Left lung (tissue), 14 donors: ENCODE measurements at places on chromosomes 12 and 14. TPM values are rescaled to one million over a fixed set of nuclear protein-coding genes. Genes with fewer than 3 reads are reported as not detected.

Gene MMP17
- polyA plus RNA-seq, result 2.2 TPM

DNA sequence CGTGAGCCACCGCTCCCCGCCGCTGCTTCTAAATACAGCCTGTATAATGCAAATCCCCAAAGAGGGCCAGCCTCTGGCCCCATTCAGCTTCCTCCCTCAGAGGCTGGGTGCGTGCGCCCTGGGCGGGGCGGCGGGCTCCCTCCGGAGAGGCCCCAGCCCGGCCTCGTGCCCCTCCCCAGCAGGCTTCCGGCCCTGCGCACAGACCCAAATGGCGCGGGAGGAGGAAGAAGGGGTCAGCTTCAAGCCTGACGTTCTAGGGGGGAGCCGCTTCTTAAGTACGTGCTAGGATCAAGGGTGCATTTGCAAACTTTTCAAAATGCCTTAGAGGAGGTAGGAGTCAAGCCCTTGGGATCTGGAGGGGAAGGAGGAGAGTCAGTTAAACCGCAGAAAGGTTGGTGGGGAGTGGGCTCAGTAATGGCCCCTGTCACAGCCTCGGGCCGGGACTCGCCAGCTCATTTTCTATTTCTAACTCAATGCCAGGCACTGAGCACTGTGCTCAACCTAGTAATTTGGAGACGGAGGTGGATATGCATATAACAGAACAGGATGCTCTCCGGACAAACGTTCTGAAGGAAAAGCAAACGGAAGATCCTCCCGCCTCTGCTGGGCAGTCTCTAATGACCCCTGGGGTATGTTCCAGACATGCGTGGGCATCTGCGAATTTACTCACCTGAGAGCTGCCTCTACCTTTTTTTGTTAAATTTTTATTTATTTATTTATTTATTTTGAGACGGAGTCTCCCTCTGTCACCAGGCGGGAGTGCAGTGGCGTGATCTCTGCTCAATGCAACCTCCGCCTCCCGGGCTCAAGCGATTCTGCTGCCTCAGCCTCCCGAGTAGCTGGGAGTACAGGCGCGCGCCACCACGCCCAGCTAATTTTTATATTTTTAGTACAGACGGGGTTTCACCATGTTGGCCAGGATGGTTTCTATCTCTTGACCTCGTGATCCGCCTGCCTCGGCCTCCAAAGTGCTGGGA, 32.3 kb downstream of the NINJ2 start:
- no peak for DNase-seq

DNA sequence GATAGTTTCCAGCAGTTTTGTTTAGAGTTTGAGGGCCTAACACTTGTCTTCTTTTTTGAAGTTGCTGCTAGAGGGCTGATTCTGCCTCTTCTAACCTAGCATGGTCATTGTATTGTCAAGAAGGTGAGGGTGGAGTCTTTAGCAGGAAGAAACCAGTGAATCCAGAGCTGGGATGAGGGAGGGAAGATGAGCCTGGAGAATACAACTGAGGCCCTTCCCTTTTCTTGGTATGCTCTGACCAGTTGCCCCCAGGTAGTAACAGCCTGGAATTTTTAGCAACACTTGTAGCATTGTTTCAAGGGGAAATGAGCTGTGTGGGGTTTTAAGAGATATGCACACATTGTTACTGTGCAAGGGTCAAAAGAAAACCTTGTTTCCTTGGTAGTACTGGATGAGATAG, 9.0 kb downstream of the FLVCR2 start:
- no peak for DNase-seq

Gene RTL1
- 0.06 TPM for polyA plus RNA-seq

Gene CACNA2D4
- polyA plus RNA-seq, result 1.7 TPM

- DNase-seq, result no peak
Measured at GRCh38 chr12:24039113-24039525, 89.6 kb upstream of the SOX5 start.

Gene COL2A1
- polyA plus RNA-seq, result 77.5 TPM

Gene BTBD6
- polyA plus RNA-seq, result 38.4 TPM

DNA sequence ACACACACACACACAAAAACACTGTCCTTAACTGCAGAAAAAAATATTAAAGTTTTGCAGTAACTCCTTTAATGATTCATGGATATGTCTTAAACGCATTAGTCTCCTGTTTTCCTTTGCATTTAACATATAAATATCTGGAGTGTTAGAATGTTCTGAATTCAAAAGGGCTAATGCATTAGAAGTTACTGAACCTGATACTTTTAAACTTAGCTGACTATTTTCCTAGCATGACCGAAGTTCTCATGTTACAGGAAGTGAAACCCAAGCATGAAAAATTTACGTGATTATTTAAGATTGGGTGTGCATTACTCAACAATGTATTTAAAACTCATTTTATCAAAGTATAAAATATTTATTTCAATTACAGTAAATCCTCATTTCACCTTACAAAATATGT, 791.2 kb downstream of the FLRT2 start:
- no peak for DNase-seq

GRCh38 chr12:67601126-67601525, 47.4 kb upstream of the DYRK2 start:
- DNase-seq, result no peak

Gene ATP23
- polyA plus RNA-seq, result 8.6 TPM

DNA sequence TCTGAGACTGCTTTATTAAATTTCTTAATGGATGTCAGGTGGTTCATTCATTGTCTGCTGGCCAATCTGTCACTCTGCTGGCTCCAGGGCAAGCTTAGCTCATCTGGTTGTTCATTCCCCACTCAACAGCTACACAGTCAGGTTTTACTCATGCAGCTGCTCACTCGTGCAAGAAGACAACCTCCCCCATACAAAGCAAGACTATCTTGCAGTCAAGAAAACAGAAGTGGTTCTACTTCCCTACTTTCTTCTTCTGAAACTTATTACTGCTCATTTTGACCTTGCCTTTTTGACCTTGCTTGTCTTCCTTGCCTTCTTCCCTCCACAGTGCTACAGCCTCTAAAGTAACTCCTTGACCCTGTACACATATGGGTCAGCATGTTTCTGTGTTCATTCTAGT, 277.9 kb downstream of the SSPN start:
- no peak for DNase-seq

- DNase-seq, result no peak
Measured at GRCh38 chr12:15220451-15220850, 766 bp downstream of the RERG start.

GRCh38 chr14:22463763-22464173, 125.3 kb downstream of the DAD1 start:
- no peak for DNase-seq

DNA sequence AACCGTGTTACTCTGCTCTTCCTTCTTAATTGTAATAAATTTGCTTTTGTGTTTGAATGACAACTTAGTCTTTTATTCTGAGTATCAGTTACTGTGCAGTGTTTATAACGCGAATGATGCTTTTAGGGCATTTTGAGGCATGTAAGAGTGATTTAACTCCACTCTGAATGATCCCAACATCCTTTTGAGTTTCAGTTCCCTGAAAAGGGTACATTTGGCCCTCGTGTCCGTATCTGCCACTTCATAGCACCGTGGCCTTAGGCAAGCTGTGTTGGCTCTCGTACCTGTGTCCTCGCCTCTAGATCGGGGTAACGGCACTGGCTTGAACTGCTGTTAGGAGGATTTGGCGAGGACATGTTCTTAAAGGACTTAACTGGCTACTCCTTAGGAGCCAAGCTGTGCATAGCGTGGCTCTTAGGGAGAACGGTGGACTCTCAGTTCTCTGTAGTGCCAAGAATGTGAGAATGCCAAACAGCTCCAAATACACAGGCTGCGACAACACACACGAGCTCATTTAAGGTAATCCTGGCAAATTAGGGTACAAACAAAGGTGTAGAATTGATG, 92.0 kb downstream of the PPP2R5C start:
- DNase-seq, result no peak

DNA sequence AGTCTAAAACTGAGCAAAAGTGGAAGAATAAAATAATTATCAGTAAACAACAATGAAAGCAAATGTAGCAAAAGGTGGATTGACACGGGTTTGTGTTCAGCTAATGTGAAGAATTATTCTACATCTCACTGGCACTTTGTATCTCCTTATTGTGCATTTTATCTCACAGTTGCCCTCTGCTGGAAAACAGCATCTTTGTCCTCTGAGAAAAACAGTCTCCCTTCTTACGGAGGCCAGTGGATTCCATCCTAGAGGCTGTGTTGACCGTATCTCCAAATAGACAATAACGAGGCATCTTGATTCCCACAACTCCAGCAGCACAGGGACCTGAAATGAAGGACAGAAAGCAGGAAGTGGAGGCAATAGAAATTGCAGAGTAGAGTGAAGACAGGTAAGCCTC, 51.3 kb upstream of the PLBD1 start:
- DNase-seq, result no peak

GRCh38 chr12:26870491-26871419, 37.8 kb upstream of the ITPR2 start:
- DNase-seq, result no peak

DNA sequence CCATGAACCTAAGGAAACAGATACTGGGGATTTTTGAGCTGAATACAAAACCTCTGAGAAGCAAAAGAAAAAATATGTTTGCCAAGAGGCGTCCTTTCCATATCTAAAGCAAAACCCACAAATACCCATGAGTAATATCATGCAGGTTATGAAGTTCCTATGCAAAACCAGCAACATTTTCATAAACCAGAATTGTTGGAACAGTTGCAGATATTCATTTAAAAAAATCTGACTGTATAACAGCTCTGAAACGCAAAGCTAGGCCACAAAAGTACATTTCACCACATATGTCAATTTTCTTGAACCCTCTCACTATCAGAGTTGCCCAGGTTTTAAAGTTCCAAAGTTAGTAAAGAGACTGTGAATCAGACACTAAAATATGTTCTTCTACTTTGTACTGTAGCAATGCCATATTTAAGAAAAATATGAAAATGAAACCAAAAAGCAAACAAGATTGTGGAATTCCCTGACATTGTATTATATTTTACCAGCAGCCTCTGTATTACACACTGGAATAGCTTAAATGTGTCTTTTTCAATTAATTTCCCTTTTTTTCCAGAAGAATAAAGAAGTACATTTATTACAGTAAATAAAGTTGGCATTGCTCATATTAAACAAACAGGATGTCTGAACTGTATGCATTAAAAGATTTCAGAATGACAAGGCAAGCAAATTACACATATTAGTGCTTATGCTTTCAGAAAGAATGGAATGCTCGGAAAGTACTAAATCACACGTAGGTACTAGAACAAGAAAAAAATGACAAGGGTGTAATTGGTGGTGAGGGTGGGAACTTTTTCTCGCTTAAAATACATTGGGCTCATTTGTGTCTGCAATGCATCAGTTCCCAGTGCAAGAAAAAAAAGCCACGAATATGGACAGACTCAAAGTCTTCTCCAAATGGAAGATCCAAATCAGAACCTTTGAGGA, 33.6 kb upstream of the HIF1A start:
- no peak for DNase-seq

DNA sequence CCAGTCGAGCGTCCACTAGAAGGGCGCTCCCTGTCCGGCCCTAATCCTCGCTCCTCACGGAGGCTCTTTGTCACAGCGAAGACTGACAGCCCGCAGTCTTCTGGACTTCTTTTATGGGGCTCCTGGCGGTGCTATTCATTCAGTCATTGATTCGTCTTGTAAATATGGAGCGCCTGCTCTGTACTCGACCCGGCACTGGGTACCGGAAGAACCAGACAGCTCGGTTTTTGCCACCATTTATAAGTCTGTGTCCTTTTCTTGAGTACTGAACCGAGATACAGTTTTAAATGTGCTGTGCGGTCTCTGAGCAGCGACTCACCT, 570 bp downstream of the DMAC2L start:
- no peak for DNase-seq

GRCh38 chr12:56358836-56359532, 923 bp downstream of the STAT2 start:
- no peak for DNase-seq

DNA sequence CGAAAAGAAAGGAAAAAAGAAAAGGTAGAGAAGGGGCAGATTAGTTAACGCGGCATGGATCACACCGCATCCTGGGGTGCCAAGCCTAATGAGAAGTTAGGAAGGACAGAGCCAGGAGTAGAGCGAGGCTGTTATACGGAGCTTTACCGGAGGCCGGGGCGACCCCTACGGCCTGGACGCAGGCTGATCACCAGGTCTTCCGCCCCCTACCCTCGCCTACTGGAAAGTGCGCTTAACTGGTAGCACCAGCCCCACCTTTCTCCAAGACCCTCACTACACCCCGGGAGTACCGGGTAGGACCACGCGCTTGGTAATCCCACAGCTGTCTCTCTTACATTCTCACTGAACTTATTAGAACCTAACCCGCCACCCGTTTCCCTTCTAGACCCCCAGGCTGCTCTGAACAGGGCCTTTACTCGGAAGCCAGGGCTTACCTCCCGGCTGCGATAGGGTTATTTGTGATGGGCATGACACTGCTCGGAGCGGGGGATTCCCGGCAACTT, 33.8 kb downstream of the WBP11 start:
- DNase-seq, result peak; percentile 70

GRCh38 chr12:5438671-5439200, 6.8 kb downstream of the NTF3 start:
- DNase-seq, result no peak

Gene SYCP3
- polyA plus RNA-seq, result 1.2 TPM

Gene TRPV4
- polyA plus RNA-seq, result 3.2 TPM

DNA sequence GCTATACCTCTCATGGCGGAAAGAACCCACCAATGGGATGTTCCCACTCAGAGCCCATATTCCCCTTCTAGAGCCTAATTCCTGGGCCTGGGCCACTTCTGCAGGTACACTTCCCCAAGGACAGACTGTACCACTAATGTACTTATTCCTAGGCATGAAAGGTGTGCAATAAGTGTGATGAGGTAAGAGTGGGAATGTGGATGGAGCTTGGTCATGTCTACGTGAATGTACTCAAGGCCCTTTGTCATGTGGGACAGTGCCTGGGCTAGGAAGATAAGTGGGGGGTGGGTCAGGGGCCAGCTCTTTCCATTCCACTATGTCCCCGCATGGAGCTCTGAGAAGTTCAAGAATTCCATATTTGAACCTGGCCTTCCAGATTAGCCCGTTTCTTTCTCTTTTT, 63.4 kb upstream of the FUT8 start:
- no peak for DNase-seq

- DNase-seq, result no peak
Measured at GRCh38 chr14:71399057-71399487, 491.8 kb downstream of the PCNX1 start.

Gene DACT1
- polyA plus RNA-seq, result 30.2 TPM
